ENCODE measurements at places on chromosomes 16 and 17. TPM values are rescaled to one million over a fixed set of nuclear protein-coding genes. Genes with fewer than 3 reads are reported as not detected.

GRCh38 chr17:61750656-61751055, 112.7 kb downstream of the BRIP1 start:
- no peak for DNase-seq

The KRT20 gene
- polyA plus RNA-seq: 2.2 TPM

The GP2 gene
- 0.95 TPM for polyA plus RNA-seq

DNA sequence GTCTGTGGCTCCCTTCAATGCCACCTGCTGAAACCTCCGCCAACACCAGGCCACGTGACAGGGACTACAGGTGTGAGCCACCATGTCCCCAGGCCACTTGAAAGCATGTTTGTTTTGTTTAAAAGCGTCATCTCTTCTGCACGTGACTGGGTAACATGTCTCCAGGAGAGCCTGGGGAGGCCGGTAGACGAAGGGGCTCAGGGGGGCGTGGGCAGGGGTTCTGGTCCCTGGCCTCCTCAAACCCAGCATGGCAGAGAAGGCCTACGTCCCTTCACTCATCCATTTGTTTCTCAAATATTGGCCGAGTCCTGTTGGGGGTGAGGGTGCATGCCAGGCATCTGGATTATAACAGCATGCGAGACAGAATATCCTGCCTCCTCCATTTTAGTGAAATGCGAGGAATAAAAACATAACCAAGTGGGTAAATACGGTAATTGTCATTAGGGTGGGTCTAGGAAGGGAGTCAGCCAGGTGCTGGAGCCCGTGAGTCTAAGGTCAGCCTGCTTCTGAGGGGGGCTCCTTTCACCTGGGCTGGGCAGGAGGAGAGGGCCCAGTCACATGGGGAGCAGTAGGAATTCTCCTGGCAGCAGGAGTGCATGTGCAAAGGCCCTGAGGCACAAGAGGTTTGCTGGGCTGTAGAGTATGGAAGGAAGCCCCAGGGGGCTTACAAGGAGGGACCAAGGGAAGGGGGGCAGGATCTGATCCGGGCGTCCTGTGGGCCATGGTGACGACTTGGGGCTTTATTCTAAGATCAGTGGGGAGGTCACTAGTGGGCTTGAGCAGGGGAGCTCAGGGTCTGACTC, 26.8 kb upstream of the CIBAR2 start:
- no peak for DNase-seq

GRCh38 chr17:67931227-67931626, 65.0 kb downstream of the C17orf58 start:
- no peak for DNase-seq

The ZPBP2 gene
- polyA plus RNA-seq: 0.06 TPM

Data from urinary bladder (tissue), 4 donors.